ENCODE measurements at places on chromosomes 1 and 21.
A peak's percentile ranks its signal among the peaks of the same experiment; 100 is the strongest.

DNA sequence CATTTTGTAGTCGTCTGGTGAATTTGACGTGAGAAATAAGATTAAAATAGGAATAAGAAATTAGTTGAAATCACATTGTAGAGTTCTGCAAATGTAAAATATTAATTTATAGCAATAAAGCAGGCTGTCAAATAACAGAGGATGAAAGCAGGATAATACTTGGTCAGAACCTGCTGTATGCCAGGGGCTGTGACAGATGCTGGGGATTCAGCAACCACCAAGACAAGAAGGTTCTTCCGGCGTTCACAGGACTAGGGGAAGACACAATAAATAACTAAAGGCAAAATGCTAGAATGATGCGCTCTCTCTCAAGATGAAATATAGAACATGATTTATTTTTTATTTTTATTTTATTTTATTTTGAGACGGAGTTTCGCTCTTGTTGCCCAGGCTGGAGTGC is 6.8 kb upstream of the PARK7 start:
- no peak for DNase-seq

DNA sequence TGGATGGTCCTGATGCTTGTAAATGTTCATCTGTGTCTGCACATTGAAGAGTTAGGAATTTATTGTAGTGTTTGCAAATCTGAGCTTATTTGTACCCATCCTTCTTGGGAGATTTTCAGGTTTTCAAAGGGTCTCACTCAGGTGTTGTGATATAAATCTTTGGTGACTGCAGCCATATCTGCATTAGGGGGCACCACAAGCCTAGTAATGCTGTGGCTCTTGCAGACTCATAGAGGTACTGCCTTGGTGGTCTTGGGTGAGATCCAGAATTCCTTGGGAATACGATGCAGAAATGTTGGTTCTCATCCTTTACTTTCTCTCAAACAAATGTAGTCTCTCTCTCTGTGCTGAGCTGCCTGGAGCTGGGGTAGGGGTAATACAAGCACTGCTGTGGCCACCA is 405.9 kb downstream of the TTLL7 start:
- no peak for DNase-seq

DNA sequence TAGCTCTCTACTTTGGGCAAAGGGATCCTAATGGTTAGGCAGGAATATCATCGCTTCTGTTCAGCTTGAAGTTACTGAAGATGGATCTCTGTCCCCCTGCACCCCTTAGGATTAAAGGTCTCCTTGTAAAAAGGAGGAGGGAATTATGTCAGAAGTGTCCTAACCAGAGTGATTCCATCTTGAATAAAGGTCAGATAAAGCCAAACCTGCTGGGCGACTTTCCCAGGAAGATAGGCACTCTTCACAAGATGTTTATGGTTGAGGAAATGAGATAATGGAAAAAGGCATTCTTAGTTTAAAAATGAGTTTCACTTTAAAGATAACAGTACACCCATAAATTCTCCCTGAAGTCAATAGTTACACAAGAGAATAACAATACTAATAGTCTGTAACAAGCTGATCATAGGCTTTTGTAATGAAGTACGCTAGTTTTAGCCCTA is 1.7 kb upstream of the NENF start:
- no peak for DNase-seq

GRCh38 chr1:207988326-207989165 is 77.6 kb upstream of the CD34 start:
- DNase-seq: no peak

DNA sequence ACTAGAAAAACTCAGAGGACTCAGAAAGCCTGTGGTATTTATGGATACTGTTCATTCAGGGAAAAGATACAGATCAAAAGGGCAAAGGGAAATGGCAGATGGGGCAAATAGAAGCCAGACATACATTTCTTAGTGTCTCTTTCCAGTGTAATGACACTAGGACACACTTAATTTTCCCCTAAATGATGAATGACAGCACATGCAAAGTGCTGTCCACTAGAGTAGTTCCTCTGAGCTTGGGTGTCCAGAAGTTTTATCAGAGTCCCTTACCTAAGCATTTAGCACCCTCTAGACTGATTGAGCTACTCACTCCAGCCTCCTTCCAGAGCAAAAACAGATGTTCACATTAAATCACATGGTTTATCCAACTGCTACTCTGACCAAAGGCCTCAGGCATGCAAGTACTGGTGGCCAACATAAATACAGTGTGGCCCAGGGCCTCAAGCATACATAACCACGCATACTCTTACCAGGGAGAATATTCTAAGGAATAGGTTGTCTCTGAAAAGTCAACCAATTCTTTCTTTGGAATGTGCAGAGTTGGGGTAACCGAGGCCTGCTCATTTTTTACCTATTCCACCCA is 166.9 kb downstream of the NCAM2 start:
- peak; percentile 5 for DNase-seq

- DNase-seq: no peak
Measured at GRCh38 chr1:67372136-67372535, 58.1 kb downstream of the SERBP1 start.

DNA sequence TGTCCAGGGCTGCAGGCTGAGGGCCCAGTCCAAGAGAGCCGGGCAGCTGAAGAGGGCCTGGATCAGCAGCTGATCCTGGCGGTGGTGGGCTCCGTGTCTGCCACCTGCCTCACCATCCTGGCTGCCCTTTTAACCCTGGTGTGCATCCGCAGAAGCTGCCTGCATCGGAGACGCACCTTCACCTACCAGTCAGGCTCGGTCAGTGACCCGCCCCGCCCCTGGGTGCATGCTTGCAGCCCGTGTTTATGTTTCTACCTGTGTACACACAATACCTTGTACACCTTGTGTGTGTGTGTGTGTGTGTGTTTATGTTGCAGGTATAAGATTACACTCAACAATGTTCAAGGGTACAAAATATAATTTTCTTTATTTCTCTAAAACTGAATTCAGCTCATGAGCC is 13.0 kb downstream of the TIE1 start:
- DNase-seq: no peak

- DNase-seq: no peak
Measured at GRCh38 chr1:96361961-96362360, 359.6 kb upstream of the PTBP2 start.

- no peak for DNase-seq
Measured at GRCh38 chr1:65725064-65725463, 67.6 kb upstream of the PDE4B start.

DNA sequence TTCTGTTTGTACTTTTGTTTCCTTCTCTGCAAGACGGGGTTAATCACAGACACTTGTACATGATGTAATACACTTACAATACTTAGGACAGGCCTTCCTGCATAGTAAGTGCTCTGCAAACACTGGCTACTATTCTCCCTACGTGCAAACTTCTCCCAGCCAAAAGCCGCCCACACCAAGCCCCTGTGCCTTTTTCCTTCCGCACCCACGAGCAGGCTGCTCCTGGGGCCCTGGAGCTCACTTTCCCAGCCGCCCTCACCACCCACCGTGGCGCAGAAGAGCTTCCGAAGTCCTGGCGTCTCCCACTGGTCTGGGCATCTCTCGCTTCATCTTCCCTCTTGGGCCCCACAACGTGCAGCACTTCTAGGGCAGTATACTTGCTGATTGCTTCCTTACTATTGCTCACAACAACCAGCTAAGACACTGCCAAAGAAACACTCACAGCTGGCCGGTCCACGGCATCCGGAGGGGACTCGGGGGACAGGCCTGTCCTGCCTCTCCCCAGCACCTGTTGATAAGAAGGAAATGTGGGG is 22.5 kb upstream of the GPR157 start:
- no peak for DNase-seq

- DNase-seq: no peak
Measured at GRCh38 chr1:228314658-228315483, 91.8 kb downstream of the TRIM11 start.

DNA sequence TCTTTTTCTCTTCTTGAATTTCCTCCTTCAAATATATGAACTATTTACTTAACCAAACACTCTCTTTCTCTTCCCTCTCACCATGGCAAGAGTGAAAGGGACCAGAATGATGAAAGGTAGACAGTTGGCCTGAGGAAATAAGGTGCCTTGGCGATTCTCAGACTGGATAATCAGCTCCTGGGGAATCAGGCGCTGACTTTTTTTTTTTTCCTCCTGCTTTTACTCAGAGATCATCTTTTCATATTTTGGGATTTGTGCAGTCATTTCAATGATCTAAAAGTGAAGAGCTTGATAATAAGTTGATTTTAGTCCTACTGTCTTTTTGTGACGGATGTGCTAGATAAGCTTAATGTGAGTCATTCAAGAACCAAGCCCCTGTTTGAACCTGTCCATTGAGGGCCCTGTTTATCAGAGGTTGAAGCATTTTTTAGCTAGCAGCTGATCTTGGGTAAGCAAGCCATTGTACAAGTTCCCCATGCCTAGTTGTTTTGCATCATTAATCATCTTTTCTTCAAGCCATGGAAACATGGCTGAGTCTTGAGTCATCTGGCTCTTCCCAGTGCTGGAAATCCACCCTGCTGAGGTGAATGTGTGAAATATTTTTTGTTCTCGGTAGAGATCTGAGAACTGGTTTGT is 40.8 kb downstream of the ITSN1 start:
- peak; percentile 78 for DNase-seq

DNA sequence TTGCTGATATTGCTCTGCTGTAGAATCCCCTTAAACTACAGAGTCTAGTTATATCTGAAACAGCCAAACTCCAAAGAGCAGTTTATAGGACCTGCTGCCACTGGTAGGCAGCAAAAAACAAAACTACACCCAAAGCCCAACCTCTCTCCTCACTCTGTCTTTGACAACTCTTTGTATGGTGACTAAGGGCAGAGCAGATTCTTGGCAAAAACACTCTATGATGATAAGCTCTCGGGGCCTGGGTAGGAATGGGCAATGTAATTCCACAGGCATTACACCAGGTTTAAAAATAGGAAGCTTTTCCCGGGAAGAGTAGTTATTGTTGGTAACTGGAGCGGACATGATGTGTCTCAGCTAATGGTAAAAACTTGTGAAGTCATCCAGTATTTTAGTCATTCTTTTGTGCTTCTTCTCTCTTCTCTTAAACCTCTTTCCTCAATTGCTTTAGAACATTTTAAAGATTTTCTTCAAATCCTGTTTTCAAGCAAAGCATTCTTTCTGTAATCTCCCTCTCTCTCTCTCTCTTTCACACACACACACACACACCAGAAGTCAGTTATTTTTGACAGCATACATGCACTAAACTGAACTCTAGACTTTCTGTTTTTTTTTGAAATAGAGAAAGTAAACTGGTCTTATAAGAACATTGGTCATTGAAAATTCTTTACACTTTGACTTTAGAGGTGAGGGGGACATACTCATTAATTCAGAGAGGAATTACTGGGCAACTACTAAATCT is 193.5 kb downstream of the PAPPA2 start:
- DNase-seq: peak; percentile 86

GRCh38 chr1:232591344-232591743 is 38.6 kb downstream of the SIPA1L2 start:
- no peak for DNase-seq

GRCh38 chr1:179384027-179384426 is 18.3 kb downstream of the AXDND1 start:
- DNase-seq: no peak

DNA sequence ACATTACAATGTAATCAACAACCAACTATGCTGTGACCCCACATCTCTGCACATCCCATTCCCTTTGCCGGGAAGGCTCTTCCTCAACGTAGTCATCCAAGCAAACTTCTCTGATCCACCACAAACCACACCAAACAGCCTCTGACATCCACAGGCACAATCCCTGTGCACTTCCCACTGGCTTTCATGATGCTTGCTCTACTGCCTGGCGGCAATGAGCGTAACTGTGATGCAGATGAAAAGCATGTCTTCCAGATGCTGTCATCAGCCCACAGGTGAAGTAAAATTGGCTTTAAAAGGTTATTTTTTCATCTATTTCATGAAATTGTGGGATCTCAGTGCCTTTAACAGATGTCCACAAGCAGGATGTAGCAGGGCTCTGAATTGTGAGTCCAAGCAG is 635.2 kb downstream of the SMYD3 start:
- no peak for DNase-seq

DNA sequence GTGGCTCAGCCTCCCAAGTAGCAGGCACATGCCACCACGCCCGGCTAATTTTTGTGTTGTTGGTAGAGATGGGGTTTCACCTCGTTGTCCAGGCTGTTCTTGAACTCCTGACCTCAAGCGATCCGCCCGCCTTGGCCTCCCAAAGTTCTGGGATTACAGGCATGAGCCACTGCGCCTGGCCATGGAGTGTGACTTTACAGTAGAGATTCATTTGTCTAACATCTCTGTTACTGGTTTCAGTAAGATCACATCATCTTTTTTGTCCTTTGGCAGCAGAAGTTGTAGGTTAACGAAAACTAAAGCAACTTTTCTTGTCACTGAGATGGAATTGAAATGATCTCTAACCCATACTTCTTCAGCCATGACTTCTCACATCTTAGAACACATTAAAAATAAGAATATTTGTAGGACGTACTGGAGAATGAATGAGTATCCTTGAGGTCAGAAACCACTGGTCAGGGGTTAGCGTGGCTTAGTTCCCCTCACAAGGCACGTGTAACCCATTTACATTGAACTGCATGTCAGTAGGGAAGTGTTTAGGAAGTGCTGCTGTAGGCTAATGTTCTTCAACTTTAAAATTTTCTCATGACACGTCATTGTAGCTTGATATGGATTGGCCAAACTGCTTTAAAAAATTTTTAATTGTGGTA is 75.9 kb downstream of the CAMTA1 start:
- no peak for DNase-seq

GRCh38 chr1:177983482-177984135 is 13.8 kb upstream of the SEC16B start:
- no peak for DNase-seq

GRCh38 chr1:148160343-148161052 is 8.4 kb upstream of the NBPF11 start:
- no peak for DNase-seq

GRCh38 chr1:25137521-25138395 is 94.5 kb downstream of the SYF2 start:
- no peak for DNase-seq

DNA sequence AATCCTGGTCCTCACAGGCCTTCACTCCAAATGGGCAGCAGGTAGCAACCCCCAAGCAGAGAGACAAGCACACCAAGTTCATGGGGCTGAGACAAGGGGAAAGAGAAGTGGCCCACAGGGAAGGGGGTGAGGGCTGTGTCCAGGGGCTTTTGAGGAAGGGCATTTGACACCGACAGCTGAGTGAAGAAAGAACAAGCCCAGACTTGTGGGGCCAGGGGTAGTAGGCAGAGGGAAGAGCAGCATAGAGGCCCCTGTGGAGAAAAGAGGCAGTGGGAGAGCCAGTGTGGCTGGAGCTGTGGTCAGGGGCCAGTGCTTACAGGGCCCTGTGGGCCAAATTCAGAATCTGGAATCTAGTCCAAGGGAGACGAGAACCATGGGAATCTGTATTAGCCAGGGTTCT is 85.4 kb downstream of the IGSF21 start:
- no peak for DNase-seq

DNA sequence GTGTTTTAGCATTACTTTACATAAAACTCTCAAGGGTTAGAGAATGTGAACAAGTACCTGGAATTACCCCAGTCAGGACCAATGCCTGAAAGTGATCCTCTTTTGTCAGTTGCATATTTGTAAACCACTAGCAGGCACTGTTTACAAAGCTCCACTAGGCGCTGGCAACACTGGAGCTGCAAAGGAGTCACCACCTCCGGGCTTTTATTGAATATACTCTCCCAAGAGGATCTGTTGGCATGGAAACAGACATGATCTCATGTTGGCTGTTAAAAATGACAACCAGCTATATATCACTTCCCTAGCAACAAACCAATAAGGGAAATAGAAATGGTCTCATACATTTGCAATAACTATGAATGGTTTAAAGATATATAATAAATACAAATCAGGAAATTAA is 116.0 kb downstream of the TTLL7 start:
- no peak for DNase-seq

Measured in retinal pigment epithelial cell (primary cell).